Naive B cell (primary cell): ENCODE measurements at places on chromosomes 5 and 9. TPM values are rescaled to one million over a fixed set of nuclear protein-coding genes. Genes with fewer than 3 reads are reported as not detected.

SAXO1 gene
- not detected for polyA plus RNA-seq

OXCT1 gene
- 26.0 TPM for polyA plus RNA-seq

DNA sequence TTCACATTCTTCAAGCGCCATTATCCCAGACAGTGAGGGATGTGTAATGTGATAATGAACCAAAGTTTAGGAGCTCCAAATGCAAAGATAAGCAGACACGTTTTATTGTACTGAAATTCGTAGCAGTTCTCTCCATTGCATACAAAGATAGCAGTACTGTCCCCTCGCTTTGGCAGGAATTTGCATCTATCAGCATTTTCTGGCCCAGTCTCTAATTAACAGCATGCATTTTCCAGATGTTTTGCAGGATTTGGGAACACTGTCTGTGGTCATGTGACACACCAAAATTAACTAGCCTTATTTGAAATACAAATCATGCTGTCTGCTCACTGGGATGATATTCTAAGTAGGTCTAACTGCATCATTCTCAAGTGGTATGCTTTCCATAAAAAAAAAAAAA lies 235.9 kb upstream of the TRPM3 start:
- H3K27me3 ChIP-seq: peaks cover 10% of the 10 kb centered on the region
- H3K4me3 ChIP-seq: no peak overlapping the region
- H3K27ac ChIP-seq: no peak overlapping the region
- no peaks in the 10 kb centered on the region for H3K4me1 ChIP-seq
- no peak for DNase-seq

GRCh38 chr9:87226896-87227295 lies 270.8 kb upstream of the DAPK1 start:
- no peaks in the 10 kb centered on the region for H3K4me1 ChIP-seq
- no peaks in the 10 kb centered on the region for H3K36me3 ChIP-seq
- H3K27me3 ChIP-seq: peaks cover 3% of the 10 kb centered on the region
- DNase-seq: no peak
- H3K4me3 ChIP-seq: no peak overlapping the region

GRCh38 chr9:119435076-119435475 lies 65.8 kb upstream of the BRINP1 start:
- no peaks in the 10 kb centered on the region for H3K36me3 ChIP-seq

DNA sequence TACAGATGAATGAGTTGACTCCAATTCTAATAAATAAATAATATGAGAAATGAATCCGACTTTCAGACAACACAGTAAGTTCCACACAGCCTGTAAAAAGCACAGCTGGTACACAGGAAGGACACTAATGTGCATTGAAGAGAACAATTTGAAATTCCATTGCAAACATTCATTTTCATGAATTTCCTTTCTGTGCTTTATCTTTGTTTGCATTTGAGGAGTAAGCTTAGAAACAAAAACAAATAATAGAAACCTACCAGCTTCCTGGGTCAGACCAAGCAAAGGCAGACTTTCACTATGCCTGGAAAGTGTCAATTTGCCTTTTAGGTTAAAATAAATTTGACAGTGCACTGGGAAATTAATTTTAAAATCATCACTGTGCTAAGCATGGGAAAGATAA lies 143.8 kb upstream of the VLDLR start:
- no peak for DNase-seq
- H3K4me3 ChIP-seq: no peak overlapping the region
- H3K27ac ChIP-seq: no peak overlapping the region
- H3K27me3 ChIP-seq: no peaks in the 10 kb centered on the region

GRCh38 chr5:31701642-31702299 lies 62.8 kb downstream of the PDZD2 start:
- H3K4me1 ChIP-seq: no peaks in the 10 kb centered on the region
- no peak for DNase-seq
- no peak overlapping the region for H3K4me3 ChIP-seq
- H3K27me3 ChIP-seq: peaks cover 14% of the 10 kb centered on the region
- H3K27ac ChIP-seq: no peak overlapping the region

DNA sequence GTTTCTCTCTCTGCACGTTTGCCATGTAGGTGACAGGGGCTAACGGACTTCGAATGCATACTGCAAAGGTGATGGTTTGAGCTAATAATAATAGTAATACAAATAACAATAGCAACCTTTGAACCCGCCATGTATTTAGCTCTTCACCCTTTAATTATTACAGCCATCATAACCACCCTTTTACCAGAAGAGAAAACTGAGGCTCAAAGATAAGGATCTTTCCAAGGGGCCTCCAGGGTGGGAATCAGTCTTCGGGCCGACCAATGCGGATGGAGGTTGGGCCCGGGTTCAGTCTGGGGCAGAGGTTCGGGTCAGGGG lies 494 bp downstream of the CDKN2AIPNL start:
- H3K27ac ChIP-seq: peak overlapping the region; percentile 93
- peaks cover 32% of the 10 kb centered on the region for H3K4me1 ChIP-seq
- no peaks in the 10 kb centered on the region for H3K36me3 ChIP-seq
- H3K27me3 ChIP-seq: no peaks in the 10 kb centered on the region
- DNase-seq: no peak

DNA sequence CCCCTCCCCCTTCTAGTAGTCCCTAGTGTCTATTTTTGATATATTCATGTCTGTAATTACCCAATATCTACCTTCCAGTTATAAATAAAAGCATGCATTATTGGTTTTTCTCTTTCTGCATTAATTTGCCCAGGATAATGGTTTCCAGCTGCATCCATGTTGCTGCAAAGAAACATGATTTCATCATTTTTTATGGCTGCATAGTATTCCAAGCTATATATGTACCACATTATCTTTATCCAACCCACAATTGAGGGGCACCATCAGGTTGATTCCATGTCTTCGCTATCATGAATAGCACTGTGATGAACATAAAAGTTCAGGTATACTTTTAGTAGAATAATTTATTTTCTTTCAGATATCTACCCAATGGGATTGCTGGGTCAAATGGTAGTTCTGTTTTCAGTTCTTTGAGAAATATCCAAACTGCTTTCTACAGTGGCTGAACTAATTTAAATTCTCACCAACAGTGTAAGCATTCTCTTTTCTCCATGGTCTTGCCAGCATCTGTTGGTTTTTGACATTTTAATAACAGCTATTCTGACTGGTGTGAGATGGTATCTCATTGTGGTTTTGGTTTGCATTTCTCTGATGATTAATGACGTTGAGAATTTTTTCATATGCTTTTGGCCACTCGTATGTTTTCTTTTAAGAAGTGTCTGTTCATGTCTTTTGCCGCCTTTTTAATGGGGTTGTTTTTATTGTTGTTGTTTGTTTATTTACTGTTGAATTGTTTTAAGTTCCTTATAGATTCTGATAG lies 746.1 kb upstream of the MEF2C start:
- peaks cover 3% of the 10 kb centered on the region for H3K36me3 ChIP-seq
- H3K27me3 ChIP-seq: no peaks in the 10 kb centered on the region
- H3K27ac ChIP-seq: peak overlapping the region; percentile 28
- no peak overlapping the region for H3K4me3 ChIP-seq
- no peak for DNase-seq
- no peaks in the 10 kb centered on the region for H3K4me1 ChIP-seq

GRCh38 chr5:62199792-62200716 lies 106.0 kb upstream of the KIF2A start:
- DNase-seq: no peak
- H3K36me3 ChIP-seq: no peaks in the 10 kb centered on the region
- H3K27ac ChIP-seq: no peak overlapping the region
- no peaks in the 10 kb centered on the region for H3K4me1 ChIP-seq

- peaks cover 20% of the 10 kb centered on the region for H3K36me3 ChIP-seq
- H3K27ac ChIP-seq: no peak overlapping the region
Observed at GRCh38 chr5:175880213-175880612, 8.8 kb downstream of the CPLX2 start.
